ENCODE measurements at places on chromosomes 5 and 9.

- peak; percentile 34 for DNase-seq
These were observed 2.3 kb downstream of the NINJ1 start for GRCh38 chr9:93131599-93132286.

- DNase-seq: no peak
These were observed 163.4 kb downstream of the GAS1 start for GRCh38 chr9:86783884-86784283.

DNA sequence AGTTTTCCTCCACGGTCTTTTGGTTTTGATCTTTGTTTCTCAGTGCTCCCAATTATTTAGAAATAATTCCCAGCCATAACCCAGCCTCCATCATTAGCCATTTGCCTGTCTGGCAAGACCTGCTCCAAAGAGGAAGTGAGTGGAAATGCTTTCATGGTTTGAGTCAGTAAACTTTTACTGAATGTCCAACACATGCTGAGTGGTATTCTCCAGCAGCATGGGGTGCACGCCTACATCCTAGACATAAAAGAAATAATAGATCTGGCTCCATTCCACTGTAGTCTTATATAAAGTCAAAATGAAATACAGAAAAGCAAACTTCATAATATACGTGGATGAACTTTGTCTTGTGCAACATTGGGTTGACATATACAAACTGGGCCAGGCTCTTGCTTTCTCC, 757.2 kb downstream of the TLE1 start:
- DNase-seq: no peak

DNA sequence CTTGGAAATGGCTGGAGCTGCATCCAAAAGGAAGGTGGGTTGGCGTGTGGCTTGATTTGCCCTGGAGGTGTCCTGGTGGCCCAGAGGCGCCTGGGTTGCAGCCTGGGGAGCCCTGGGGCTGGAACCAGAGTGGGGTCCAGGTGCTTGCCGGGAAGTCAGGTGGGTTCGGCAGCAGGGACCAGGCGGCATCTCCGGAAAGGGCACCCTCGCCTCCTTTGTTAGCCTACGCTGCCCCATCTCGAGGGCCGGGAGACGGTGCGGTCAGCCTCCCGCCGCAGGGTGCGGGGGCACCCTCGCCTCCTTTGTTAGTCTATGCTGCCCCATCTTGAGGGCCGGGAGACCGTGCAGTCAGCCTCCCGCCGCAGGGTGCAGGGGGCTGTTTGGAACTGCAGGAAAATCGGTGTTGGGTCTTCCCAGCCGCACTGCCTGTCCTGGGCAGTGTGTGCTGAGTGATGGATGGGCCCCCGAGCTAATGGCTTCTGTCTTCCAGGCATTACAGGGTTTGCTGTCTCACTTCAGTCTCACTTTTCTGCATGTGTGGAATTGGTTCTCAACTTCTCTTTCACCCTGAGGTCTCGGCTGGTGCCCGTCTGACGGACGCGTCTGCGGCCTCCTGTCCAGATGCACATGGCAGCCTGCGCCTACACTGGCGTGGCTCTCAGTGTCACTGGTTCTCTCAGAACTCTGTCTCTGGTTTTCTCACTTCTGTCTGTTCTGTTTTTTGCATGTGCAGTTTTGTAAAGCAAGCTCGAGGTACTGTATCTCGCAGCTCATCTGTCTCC, 139.0 kb downstream of the CACNA1B start:
- no peak for DNase-seq

GRCh38 chr5:115335301-115335700, 38.8 kb upstream of the CCDC112 start:
- DNase-seq: no peak

DNA sequence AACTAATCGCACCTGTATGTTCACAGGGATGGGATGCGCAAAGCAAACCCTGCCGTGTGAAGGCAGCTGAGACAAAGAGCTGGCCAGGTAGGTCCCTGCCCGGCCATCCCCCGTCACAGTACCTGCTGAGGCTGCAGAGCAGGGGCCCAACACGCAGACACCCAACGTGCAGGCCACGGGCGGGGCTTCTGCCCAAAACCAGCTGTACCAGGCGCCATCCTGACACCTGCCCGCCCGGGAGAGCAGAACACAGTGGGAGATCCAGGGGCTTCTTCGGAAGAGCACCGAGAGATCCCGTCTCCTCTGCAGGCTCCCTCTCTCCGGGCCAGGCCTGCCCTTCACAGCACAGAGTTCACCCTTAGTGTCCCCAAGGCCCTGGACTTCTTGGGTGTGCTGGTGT, 28.4 kb downstream of the ABO start:
- DNase-seq: no peak

DNA sequence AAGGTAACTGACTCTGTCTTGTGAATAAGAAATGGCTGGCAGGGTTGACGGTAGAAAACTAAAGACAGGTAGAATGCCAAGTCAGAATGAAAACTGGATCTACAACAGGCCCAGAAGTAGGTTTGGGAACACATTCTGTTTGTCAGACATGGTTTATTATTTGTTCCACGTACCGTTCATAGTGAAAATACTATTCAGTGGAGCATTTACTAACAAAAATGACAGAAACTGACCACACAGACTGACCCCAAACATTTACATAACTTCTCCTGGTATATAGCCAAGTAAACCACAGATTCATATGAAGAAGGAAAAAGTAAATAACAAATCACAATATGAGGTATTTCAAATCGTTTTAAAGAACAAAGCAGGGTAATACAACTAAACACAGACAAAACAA, 73.7 kb downstream of the SLC38A9 start:
- DNase-seq: no peak

GRCh38 chr5:1002836-1003235, 5.8 kb upstream of the NKD2 start:
- no peak for DNase-seq

Measured in ecto neural progenitor cell (in vitro differentiated cells).